ENCODE measurements at places on chromosomes 3 and 15.
A peak's percentile ranks its signal among the peaks of the same experiment; 100 is the strongest.

DNA sequence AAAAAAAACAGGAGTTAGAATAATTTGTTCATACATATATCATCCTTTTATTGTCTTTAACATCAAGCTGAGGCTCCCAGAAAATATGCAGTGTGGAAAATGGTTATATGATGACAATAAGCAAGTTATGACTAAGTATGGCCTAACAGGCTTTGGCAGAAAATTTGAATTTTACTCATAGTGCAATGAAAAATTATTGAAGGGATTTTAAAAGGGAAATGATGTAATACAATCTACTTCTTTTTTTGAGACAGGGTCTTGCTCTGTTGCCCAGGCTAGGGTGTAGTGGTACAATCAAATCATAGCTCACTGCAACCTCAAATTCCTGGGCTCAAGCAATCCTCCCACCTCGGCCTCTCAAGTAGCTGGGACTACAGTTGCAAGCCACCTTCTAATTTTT, 78.7 kb downstream of the FAIM start:
- no peak for DNase-seq

GRCh38 chr3:169628567-169628966, 34.9 kb downstream of the MECOM start:
- DNase-seq, result no peak

DNA sequence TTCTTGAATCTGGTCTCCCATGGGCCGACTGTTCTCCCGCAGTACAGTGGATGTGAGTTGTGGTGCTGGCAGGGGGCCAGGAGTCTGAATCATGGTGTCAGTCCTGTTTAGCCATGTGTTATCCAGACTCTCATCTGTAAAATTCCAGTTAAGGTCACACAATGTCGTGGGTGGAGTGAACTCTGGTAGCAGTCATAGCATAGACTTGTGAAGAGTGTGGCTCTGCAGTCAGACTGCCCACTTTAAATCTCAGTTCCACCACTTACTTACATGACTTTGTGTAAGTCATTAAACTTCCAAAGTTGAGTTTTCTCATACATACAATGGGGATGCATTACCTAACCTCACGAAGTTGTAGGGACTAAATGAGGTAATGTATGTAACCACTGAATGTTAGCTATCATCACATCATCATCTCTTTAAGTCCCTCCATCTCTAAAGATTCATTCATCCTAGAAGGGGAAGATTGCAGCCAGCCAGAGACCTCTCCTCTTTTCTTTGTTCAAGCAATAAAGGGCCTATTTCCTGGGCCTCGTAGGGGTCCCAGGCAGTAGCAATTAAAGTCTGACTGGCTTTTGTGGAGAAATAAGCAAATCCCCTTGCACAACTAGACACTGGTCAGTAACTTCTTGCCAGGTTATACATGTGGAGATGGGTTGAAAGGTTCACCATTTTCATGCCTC, 93.9 kb downstream of the PCCB start:
- peak; percentile 83 for DNase-seq

- DNase-seq, result no peak
Measured at GRCh38 chr15:76996526-76997401, 1.8 kb downstream of the PSTPIP1 start.

- DNase-seq, result peak; percentile 72
Measured at GRCh38 chr15:68620721-68621527, 42.1 kb downstream of the CORO2B start.
